SK-MEL-5 (cell line): ENCODE measurements at places on chromosomes 3 and 15. TPM values are rescaled to one million over a fixed set of nuclear protein-coding genes. Genes with fewer than 3 reads are reported as not detected.

SLC22A14 gene
- total RNA-seq = not detected in 2 replicates

INSYN1 gene
- total RNA-seq = 2.4 and 2.5 TPM in 2 replicates

C3orf49 gene
- not detected in 2 replicates for total RNA-seq

ASB14 gene
- not detected in 2 replicates for total RNA-seq

DAZL gene
- not detected in 2 replicates for total RNA-seq

CEMIP gene
- total RNA-seq = 6.3 and 7.0 TPM in 2 replicates

PCOLCE2 gene
- total RNA-seq = 57.2 and 60.6 TPM in 2 replicates

GRCh38 chr3:53665608-53666425 lies 171.4 kb downstream of the CACNA1D start:
- DNase-seq = no peak

GRCh38 chr15:36335659-36336058 lies 243.8 kb upstream of the CDIN1 start:
- DNase-seq = no peak

GRCh38 chr3:62413687-62414086 lies 40.3 kb upstream of the FEZF2 start:
- no peak for DNase-seq

DNA sequence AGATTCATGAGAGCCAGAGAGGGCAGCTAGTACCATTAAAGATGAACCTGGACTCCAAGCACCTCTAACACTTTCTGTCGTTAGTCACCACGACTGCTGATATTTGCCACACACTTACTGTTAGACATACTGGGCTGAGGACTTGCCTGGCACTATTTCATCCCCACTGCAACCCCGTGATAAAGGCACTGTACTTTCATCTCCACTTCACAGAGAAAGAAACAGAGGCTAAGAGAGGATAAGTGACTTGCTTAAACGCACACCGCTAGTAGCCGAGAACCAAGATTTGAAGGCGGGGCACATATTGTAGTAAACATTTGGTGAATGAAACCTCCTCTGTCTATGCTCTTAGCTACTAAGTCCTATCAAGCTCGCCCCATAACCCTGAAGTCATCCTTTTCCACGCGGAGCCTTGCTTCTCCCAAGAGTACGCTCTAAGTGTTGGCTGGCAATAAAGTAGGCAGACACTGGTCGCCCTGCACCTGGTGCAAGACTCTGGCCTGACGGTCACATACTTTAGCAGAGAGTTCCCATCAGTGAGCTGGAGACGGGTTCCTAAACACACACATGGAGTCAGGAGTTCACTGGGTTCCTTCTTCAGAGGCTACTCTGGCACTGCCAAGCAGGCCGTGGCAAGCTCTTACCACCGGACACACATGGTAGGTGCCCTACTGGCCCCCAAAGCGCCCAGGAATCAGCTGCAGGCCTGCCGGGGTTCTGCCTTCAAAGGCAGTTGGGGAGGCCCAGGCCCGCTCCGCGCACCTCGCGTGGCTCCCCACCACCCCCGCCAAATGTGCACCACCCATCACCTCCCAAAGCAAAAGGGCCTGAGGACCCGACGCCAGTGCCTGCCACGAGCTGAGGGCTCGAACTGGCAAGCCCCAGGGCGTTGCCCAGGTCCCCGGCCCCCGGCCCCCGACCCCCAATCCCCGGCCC lies 951 bp downstream of the POMGNT2 start:
- no peak for DNase-seq

- DNase-seq = no peak
Observed at GRCh38 chr3:43523454-43524053, 98.3 kb downstream of the ANO10 start.

DNA sequence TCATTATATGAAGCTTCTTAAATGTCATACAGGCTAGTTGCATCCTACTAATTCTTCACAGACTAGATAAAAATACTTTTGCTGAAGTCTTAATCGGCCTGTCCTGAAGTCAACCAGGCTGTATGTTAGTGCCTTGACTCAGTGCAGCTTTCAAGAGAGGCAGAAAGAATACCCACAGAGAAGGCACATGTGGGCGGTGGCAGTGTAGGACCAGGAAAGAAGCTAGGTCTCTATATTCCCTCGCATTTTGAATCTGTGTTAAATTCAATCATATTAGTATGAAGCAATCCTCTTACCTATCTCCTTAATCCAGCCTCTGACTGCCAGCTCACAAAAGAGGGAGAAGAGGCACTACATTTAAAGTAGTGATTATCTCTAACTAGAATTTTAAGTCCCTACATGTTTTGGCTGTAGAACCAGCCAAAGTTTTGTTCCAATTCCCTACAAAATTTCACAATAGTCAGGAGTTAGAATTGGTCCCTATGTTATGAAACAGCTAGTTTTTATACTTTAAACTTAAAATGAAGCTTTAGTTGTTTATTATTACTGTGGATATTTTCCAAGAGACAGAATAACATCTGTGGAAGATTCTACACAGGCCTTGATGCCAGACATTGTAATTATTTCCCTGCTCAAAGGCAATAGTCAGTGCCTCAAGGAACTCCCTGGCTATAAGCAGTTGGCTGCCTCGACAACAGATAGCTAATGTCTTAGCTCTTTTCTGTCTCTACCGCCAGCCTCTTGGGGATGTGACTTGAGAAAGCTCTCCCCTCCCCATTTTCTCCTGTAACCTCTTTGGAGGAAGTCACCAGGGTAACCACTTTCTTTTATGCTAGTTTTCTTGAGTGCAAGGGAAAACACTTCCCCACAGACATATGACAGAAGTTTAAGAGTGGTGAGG lies 31.9 kb downstream of the CRTC3 start:
- DNase-seq = no peak

GRCh38 chr15:63111481-63111880 lies 10.2 kb upstream of the LACTB start:
- DNase-seq = no peak

GRCh38 chr3:1591327-1592028 lies 498.7 kb downstream of the CNTN6 start:
- no peak for DNase-seq

DNA sequence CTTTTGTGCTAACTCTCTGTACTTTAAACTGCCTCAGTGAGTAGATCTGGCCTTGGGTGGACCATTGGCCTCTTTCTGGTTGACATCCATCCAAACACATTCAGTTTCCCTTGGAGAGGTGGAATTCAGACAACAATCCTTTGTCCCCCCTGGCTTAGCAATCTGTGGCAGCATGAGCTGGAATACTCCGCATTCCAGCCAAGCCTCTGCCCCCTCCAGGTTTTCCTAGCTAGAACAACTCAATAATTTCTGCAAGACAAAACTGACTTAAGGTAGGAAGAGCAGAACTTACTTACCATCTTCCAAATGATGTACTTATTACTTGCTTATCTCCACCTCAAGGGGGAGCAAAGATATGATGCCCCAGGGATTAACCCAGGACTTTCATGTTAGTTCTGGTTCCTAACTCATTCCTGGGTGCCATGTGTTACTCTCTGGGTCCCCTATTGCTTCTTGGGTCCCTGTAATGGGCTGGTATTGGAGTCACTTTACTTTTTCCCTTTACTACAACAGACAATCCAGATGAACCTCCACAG lies 21.8 kb upstream of the IL16 start:
- DNase-seq = no peak

DNA sequence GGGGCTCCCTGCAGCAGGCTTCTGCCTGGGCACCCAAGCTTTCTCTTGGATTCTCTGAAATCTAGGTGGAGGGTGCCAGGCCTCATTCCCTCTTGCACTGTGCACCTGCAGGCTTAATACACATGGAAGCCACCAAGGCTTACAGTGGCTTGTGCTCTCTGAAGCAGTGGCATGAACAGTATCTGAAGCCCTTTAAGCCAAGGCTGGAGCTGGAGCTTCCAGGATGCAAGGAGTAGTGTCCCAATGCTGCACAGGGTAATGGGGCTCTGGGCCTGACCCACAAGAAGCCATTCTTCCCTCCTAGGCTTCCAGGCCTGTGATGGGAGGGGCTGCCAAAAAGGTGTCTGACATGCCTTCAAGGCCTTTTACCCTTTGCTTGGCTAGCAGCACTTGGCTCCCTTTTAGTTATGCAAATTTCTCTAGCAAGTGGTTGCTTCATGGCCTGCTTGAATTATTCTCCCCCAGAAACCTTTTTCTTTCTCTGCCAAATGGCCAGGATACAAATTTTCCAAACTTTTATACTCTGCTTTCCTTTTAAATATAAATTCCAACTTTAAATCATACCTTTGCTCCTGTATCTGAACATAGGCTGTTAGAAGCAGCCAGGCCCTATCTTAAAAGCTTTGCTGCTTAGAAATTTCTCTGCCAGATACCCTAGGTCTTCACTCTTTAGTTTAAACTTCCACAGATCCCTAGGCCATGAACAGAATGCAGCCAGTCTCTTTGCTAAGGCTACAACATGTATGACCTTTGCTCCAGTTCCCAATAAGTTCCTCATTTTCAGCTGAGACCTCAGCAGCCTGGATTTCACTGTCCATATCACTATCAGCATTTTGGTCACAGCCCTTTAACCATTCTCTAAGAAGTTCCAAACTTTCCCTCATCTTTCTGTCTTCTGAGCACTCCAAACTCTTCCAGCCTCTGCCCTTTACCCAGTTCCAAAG lies 201.1 kb upstream of the LRRFIP2 start:
- DNase-seq = no peak

DNA sequence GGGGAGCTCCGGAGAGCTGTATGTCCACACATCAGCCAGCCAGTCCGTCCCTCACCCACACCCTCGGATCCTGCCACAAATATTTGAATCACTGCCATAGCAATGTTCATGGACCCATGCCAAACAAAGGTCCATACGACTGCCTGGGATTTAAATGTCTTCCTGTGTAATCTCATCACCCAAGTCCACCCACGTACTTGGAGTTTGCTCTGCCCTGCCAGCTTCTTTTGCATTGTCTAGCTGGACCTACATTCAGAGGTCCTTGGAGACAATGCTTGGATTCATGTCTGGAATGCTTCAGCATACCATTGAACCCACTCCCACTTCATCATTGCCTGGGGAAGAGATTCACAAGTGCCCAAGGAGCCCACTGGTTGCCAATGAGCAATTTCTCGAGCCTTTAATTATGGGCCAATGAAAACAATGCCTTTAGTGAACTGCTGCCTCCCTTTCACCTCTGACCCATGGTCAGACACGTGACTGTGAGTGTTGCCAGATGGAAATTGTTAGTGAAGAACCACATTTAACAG lies 90.4 kb upstream of the PHLDB2 start:
- DNase-seq = peak; percentile 77

GRCh38 chr15:92653366-92653765 lies 2.2 kb downstream of the FAM174B start:
- no peak for DNase-seq

DNA sequence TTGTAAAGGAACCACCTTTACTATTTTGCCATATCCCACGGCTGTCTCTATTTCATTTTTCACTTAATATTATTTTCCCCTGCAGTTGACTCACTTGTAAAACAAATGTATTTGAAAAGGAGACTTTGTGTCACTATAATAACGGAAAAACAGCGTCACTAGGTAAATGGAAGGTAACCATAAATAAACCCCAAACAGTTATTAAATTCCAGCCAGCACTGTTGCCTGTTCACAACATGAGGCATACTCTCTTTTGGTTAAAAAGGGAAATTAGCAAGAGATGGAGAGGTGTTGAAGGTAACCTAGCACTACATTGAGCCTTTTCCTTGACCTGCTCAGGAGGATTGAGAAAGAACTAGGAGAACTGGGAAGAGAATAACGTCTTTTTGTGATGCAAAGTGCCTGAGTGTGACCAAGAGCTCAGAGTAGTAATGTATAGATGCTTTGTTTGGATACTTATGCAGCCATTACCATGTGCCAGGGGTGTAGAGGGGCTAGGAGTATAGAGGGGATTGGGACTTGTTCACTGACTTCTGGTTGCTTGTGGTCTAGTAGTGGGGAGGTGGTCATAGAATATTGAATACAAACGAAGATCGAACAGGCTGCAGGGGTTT lies 19.6 kb downstream of the FLNB start:
- DNase-seq = peak; percentile 52

DNA sequence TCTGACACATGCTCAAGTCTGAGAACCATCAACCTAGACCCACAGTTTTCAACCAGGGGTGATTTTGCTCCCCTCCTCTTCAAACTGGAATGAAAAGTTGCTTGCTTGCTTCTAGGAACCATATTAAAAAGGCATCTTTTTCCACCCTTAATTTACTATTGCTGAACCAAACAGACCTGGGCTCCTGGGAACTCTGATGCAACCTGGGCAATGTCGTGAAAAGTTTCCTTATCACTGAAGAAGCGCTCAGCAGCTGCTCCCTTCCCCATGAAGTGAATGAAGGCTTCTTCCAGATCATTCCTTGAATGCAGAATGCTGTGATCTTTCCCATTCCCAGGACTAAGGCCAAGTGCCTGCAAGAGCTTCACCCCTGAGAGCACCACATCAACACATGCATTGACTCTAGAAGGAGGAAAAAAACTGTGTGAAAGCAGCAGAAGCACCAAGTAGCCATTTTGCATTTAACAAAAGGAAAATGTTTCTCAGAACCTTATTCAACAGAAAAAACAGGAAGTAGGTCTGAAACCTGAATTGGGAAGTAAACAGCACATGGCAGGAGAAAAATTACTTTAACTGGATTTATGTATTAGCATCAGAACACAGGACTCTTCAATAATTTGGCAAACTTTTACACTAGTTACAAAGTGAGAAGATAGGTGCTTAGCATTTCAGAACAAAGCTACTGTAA lies 8.7 kb downstream of the ADPGK start:
- no peak for DNase-seq

DNA sequence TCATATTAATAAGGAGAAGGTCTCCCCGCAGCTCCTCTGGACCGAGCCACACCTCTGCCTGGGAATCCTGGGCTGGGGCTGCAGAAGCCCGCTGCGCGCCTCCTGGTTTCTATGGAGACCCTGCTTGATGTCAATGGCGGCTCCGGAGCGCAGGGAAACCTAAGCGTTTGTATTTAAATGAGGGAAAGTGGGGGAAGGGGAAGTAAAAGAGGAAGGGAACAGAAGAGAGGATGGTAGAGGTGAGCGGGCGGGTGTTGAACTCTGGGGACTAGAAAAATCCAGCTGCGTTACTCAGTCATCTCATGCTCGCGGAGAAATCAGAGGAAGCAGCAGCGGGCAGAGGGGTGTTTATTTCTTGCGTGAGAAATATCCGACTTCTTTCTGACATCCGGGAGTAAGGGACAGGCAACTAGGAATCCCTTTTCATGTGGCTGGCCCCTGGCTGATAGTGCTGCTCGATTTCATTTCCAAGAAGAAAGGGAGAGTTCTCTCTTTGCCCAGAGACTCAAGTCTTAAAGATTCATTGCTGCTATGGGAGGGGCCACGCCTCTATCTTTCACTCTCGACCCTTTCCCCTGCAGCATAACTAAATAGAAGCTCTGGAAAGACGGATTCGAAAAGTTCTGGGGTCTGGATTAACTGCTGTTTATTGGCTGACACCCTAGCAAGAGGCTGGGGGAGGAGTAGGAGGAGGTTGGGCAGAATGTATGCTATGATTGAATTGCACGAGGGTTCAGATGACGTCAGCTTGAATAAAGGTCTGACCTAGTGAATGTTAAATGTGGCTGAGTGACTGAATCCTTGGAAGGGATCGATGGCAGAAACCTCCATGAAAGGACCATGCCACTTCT lies 110.5 kb upstream of the GAP43 start:
- DNase-seq = peak; percentile 53

GRCh38 chr15:48233246-48233645 lies 27.1 kb downstream of the SLC12A1 start:
- no peak for DNase-seq
